ENCODE measurements at places on chromosomes 16 and 17.

DNA sequence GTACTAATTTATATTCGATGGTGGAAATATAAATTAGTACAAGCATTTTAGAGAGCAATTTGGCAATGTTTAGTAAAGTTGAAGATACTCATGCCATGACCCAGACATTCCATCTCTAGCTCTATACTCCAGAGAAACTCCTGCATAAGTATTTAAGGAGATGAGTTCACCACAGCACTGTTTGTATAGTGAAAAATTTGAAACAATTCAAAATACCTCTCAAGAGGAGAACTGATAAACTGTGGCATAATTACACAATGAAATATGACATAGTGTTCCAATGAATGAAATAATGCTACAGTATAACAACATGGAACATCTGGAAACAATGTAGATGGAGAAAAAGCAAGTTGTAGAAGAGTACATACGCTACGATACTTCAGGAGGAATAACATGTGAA, 48.6 kb upstream of the IRX3 start:
- no peak for DNase-seq

GRCh38 chr17:80031691-80032430, 3.8 kb downstream of the TBC1D16 start:
- DNase-seq, result no peak

DNA sequence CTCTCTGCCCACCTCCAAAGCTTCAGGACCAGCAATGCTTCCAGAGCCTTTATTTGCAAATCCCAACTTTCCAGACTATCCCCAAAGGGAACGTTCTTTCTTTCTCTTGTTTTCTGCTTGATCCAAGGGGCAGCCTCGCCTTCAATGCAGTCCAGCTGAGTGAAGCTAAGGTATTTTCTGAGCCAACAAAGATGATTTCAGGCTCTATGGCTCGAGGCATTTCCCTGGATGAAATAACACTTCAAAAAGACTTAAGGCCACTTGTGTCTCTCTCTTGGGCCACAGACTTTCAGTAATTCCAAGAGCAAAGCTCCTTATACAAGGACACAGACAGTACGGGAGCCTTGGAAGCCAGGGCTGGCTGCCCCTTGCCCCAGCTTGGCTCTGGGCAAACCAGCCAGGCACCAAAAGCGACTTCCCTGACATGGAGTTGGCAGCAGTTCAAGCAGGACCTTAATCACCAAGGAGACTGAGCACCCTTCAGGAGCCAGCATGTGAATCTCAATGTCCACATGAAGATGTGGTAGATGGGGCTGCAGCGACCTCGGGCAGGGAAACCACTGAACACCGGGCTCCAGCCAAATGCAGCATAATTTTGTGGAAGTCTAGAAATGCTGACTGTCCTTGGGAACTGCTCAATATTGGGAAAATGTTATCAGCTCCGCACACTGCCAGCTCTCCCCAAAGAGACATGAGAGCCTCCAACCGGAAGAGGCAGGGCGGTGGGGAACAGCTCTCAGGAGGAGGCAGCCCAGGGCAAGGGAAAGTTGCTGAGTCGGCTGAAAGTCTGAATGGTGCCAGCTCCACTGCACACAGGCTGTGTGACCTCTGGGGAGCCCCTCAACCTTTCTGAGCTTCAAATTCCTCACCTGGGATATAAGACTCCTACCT, 39.0 kb downstream of the TK2 start:
- no peak for DNase-seq

DNA sequence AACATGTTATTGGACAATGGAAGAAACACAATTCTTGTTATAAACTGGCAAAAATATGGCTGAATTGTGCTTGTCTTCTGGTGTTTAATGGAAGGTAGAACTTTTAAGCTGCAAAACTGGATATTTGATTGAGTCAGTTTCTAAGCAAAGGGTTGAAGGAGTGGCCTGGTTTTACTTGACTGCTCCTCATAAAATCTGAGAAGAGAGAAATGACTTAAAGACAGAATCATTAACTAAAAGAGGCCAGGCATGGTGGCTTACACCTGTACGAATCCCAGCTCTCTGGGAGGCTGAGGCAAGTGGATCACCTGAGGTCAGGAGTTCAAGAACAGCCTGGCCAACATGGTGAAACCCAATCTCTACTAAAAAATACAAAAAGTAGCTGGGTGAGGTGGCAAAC, 770.7 kb downstream of the CDH11 start:
- DNase-seq, result no peak

DNA sequence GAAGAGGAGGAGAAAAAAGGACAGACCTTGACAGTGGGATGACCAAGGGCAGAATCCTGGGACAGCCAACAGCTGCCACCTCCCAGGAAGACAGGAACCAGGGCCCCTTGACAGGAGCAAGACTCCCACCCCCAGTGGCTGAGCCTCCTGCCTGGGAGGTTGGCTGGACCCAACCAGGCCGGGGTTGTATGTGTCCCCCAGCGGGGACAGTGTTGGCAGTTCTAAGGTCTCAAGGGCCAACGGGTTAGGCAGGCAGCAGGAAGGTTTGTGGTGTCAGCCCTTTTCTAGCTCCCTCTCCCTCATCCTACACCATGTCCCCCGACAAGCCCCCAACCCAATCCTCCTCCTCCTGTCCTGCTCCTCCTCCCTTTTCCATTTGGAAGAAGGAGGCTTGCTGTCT, 126.2 kb downstream of the MRM1 start:
- no peak for DNase-seq

DNA sequence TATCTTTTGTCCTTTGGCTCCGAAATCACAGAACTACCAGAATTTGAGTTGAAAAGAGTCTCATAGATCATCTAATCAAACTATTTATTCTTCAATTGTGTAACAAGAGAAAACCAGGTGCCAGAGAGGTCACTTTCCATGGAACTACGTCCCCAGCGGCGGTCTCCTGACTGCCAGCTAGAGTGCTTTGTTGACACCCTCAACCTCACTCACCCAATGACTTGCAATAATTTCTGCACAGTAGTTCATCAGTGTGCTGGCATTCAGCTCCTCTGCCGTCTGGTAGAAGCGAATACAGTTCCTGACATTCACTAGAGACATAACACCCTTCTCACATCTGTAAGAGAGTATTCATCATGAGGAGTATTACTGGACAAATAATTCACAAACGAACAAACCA, 54.2 kb downstream of the ANKFY1 start:
- no peak for DNase-seq

- no peak for DNase-seq
Observed at GRCh38 chr17:67490471-67490870, 113.4 kb downstream of the PITPNC1 start.

DNA sequence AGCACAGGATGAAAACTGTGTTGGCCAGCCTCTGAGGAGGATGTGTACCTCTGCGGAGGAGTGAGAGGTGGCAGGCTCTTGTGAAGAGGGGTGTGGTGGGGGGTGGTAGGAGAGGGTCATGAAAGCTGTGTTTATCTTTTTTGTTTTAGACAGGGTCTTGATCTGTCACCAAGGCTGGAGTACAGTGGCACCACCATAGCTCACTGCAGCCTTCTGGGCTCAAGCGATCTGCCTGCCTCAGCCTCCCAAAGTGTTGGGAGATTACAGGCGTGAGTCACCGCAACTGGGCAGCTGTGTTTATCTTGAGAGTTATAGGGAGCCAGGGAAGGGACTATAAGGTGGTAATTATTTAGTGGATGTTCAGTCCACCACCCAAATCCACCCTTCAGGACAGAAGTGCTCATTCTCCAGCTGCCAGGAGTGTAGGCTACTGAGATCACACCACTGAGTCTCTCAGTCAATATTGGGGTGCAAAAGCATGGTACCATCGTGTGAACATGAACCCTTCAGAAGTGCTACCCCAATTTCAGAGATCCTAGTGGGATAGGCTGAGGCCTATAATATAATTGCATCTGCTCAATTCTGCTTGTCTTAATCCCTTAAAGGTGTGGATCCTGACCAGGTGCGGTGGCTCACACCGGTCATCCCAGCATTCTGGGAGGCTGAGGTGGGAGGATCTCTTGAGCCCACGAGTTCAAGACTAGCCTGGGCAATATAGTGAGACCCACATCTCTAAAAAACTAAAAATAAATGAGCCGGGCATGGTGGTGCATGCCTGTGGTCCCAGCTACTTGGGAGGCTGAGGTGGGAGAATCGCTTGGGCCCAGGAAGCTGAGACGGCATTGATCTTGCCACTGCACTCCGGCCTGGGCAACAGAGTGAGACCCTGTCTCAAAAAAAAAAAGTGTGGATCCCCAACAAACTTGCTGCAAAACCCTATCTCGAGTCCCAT, 788 bp upstream of the EXOC3L1 start:
- no peak for DNase-seq

GRCh38 chr16:7714775-7715174, 382.1 kb downstream of the RBFOX1 start:
- DNase-seq, result no peak
